COR-L47 (cell line): ENCODE measurements at places on chromosomes 7 and 10.

GRCh38 chr7:4139656-4140625 lies 542.2 kb upstream of the FOXK1 start:
- no peak for DNase-seq

DNA sequence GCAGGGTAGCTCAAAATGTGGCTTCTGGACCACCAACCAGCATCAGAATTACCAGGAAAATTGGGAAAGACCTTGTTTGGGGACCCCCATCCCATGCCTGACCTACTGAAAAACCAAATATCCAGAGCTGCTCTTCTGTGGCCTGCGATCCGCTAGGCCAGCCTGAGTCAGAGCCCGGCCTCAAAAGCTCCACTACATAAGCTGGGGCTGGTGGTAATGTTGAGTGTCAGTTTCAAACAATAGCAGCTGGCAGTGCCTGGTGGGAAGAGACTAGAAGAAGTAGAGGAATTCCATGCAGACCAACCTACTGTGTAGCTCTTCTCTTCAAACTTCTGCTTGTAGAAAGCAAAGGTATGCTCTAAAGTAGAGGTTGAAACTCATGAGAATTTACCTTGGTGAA lies 52.0 kb downstream of the KLRG2 start:
- DNase-seq, result no peak

GRCh38 chr7:64642046-64642445 lies 23.9 kb upstream of the ZNF107 start:
- DNase-seq, result no peak

- DNase-seq, result no peak
Observed at GRCh38 chr7:84085147-84085546, 109.4 kb downstream of the SEMA3A start.

- DNase-seq, result peak; percentile 62
Observed at GRCh38 chr7:24290004-24290641, 6.1 kb downstream of the NPY start.

DNA sequence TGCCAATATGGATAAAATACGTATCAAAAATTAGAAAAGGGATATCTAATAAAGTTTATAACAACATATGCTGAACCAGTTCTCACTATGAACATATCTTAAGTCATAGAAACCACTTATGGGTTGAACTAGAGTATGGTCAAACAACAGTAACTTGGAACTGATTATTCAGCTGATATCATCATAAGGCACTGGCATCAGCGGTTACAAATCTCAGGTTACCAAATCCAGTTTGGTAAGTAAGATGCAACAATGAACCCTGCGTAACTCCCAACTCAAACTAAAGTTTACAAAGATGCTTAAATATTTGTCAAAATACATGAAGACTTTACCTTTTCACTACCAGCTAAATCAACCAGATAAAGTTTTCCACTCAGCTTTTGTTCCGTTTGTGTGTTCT lies 19.3 kb downstream of the KIF5B start:
- no peak for DNase-seq

DNA sequence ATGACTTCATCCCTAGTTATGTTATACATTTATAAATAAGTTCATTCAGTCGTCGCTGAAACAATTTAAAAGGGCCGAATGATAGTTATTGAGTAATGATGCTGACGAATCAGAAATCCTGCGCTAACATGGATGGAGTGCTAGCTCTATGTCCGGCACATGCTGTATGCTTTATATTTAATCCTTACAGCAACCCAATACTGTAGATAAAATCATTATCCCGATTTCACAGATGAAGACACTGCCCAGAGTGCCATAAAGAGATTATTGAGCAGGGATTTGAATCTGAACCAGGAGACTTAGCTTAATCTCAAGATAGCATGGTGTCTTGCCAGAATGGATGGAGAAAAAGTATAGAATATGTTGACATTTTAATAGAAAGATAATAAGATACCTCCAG lies 1.1 kb upstream of the ICA1 start:
- DNase-seq, result no peak

GRCh38 chr10:52194191-52194590 lies 119.9 kb upstream of the DKK1 start:
- no peak for DNase-seq

DNA sequence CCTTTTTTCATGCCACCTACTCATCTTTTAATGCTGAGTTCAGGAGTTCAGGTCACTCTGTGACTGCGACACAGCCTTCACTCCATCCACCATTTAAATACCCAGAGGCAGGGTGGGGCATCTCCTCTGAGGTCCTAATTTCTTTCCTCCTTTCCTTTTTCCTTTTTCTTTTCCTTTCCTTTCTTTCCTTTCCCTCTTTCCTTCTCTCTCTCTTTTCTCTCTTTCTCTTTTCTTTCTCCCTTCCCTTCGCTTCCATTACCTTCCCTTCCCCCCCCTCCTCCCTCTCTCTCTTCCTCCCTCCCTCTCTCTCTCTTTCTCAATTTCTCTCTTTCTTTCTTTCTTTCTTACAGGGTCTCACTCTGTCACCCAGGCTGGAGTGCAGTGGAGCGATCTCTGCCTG lies 145.9 kb upstream of the SVIL start:
- DNase-seq, result no peak

- DNase-seq, result no peak
Observed at GRCh38 chr10:42959833-42960232, 117.0 kb upstream of the RET start.

GRCh38 chr7:112254156-112254555 lies 47.7 kb downstream of the ZNF277 start:
- DNase-seq, result no peak

GRCh38 chr7:151138153-151138851 lies 29.2 kb downstream of the GBX1 start:
- no peak for DNase-seq

GRCh38 chr7:116193329-116194087 lies 16.8 kb upstream of the TES start:
- no peak for DNase-seq

- DNase-seq, result no peak
Observed at GRCh38 chr7:98474558-98474957, 73.7 kb upstream of the BAIAP2L1 start.

GRCh38 chr7:4730276-4730675 lies 45.1 kb upstream of the AP5Z1 start:
- DNase-seq, result no peak

DNA sequence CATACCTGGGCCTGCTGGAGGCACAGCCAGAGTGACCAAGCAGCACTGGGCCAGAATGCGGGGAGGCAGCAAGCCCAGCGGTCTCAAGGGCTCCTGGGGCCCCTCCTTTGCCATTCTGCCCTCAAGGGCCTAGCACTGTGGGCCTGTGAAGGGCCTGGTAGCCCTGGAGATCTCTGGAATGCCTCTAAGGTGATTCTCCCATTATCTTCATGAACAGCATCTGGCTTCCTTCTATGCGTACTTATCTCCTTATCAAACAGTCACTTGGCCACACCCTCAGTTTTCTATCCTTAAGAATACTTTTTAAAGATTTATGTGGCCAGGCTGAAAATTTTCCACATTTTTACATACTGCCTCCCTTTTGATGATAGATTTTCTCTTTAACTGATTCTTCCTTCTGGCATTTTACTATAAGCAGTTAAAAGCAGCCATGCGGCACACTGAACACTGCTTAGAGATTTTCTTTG lies 67.5 kb upstream of the CCNY start:
- DNase-seq, result no peak

GRCh38 chr10:46216003-46216634 lies 70.7 kb upstream of the ANTXRL start:
- no peak for DNase-seq

DNA sequence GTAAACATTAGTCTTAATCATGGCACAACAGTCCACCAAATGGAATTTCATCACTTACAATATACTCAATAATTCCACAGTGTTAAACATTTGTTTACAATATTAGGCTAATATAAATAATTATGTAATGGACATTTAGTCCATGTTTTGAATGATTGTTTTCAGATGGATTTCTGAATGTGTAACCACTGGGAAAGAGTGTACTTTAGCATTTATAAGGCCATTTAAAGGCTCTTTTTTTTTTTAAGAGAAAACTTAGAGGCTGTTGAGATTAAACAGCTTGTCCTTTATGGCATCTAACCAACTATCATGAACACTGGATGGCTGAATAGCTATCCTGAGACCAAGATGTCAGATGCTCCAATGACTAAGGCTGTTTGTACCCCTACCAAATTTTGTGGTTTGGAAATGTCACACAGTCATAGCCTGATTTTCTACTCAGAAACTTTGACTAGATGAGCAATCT lies 248.3 kb upstream of the GLI3 start:
- no peak for DNase-seq

DNA sequence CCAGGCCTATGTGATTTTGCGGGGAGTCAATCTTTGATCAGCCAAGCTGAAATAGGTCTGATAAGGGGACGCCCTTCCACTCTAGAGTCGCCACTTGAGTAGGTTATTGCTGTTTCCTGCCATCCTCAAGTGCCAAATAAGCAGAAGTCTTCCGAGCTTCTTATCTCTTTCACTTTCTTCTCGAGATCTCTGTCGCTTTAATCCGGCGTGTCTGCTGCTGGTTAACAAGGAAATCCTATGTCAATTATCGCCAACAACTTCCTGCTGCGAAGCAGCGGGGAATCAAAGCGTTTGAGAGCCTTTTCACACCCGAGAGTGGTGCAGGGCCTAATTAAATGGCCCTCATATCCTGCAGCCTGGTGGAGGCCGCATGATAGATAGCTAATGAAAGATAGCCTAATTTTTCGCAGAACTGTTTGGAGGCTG lies 215.9 kb downstream of the RAB11FIP2 start:
- DNase-seq, result no peak

DNA sequence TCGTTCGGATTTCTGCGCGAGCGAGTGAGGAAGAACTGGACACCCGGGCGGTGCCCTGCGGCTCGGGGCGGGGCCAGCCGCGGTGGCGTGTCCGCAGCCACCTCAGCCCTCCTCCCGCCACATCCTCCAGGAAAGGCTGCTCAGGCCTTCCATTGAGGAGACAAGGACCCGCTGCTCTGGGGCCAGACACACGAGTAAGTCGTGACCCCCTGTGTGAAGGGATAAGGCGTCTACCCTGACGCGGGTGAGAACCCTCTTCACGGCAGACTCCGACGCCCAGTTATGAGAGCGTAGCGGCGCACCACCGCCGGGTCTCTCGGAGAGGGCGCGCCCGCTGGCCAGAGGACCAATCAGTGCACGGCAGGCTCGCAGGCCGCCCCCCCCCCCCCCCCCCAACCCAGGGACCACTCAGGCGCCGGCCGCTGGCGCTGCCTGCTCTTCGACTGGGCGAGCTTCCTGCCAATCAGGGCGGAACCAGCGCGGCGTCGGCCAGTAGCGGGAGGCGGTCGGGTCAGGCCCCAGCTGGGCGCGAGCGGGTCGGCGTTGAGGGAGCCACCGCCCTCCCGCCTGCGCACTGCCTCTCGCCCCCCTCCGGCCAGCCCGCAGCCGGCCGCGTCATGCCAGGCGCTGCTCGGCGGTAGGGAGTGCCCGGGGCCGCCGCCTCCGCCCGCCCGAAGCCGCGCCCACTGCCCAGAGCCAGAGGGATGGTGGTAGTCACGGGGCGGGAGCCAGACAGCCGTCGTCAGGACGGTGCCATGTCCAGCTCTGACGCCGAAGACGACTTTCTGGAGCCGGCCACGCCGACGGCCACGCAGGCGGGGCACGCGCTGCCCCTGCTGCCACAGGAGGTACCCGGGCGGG lies at the start of gene KCTD7:
Gene KCTD7 (plus strand): TSS at position 521 of the 861 bp plus-strand sequence. CDS start 184 bp downstream, at position 705.
- DNase-seq, result peak; percentile 97

DNA sequence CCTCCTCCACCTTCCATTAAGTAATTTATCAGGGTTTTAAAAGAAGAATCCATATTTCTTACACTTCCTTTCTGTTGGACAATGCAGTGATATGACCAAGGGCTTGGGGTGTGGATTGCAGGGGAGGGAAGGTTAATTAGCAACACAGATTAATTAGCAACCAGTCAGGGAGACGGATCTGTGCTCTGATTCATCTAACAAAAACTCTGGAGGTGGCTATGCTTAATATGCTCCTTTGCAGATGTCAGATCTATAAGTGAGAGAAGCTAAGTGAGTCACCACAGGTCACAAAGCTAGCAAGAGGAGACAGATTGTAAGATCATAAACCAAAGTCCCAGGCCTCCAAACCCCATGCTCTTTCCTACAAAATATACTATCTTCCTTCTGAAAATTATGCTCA lies 178.8 kb upstream of the ITGB1 start:
- no peak for DNase-seq

- DNase-seq, result no peak
Observed at GRCh38 chr10:99609186-99609585, 11.1 kb downstream of the SLC25A28 start.

GRCh38 chr7:82428186-82428961 lies 15.2 kb downstream of the CACNA2D1 start:
- no peak for DNase-seq

DNA sequence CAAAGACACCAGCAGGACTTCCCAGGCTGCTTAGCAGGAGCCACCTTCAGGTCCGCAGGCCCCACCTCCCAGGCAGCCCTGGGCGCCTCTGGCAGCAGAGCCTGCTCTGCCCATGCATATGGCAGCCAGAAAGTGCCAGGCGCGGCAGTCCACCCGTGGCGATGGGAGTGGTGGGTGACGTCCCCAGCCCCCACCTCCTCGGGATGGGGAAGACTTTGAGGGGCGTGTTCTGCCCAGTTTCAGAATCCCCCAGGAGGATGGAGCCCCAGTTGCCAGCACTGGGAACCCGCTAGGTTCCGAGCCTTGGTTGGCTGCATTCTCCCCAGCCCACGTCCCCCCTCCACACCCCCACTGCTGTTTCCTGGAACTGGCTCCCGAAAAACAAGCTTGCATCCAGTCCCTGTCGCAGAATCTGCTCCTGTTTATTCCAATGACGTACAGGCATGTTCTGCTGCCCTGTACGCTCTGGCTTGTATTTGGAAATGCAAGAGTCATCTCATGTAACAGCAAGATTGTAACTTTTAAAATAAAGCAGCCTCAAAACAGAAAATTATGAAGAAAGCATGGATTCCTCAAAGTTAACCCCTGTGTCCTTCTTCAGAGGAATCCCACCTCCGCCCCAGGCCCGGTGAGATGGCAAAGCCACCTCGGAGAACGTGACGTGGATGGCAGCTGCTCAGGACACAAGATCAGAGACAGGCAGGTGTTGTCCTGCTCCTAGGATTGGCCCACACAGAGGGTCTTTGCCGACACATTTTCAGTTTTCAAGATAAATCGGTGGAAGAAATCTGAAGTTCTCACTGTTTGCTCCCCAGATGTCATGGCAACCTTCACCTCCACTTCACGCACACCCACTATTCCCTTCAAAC lies 87.8 kb upstream of the PPP2R2D start:
- DNase-seq, result no peak

DNA sequence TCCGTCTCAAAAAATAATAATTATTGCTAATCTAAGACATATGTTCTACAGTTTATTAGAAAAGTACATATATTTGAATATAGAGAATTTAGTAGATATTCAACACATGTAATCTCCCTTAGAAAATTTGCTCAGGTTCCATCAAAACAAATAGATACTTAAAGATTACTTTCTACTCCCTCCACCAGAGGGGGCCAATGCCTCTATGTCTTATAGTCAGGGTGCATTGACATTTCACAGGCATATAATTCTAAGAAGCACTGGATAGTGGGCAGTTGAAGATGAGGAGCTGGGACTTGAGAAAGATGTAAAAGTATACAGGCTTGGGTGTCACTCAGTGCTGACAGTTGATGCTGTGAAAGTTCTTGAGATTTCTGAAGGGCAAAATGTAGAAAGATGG lies 301.6 kb upstream of the HPS1 start:
- no peak for DNase-seq

- DNase-seq, result no peak
Observed at GRCh38 chr10:4283846-4284610, 499.0 kb upstream of the KLF6 start.
